ENCODE measurements at places on chromosomes 1 and 21.

GRCh38 chr1:219650880-219651279, 38.0 kb upstream of the ZC3H11B start:
- no peak for DNase-seq

DNA sequence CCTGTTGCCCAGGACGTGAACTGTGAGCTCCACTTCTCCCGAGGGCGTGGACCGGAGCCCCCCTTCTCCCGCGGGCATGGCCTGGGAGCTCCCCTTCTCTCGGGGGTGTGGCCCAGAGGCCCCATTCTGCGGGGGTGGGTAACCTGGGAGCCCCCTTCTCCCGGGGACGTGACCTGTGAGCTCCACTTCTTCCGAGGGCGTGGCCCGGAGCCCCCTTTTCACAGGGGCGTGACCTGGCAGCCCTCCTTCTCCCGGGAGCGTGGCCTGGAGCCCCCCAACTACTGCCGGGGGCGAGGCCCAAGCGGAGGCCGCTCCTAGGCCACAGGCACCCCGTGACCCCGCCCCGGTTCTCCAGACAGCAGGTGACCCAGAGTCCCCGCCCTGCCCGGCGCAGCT, 320 bp downstream of the C1orf174 start:
- no peak for DNase-seq

DNA sequence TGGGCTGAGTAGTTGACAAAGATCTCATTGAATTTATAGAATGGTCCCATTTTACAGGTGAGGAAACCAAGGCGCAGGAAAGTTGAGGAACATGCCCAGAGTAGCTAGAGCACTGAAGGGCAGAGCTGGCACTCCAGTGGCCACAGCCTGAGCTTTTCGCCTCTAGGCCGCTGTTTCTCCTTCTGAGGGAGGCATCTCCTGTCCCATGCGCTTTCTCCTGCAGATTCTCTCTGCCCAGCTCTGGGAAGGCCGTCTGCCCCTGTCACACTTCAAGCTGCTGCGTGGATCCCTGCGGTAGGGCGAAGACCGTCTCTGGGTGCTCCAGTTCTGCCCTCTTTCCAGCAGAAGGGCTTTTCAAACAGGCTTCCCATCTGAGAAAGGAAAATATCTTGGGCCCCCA, 159.9 kb downstream of the ACTL8 start:
- DNase-seq: no peak

DNA sequence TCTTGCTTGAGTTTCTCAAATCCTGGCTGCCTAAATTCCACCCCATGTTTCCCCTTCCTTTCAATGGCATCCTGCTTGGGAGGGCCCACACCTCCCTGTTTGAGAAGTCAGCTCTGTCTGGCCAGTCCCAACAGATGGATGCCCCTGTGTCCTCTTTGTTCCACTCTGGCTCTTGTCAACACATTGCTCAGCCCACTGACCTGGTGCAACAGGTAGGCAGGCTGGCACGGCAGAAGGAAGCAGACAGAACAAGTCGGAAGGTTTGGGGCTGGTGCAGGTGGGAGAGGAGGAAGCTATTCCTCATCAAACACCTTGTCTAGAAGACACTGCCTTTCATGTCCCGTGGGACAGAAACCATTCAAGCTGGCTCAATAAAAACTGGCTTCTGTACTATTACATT, 22.7 kb downstream of the KCNQ4 start:
- no peak for DNase-seq

Measured in NB4 (cell line).